ENCODE measurements at places on chromosomes 16 and 17. TPM values are rescaled to one million over a fixed set of nuclear protein-coding genes. Genes with fewer than 3 reads are reported as not detected.

LAT gene
- total RNA-seq = 193 TPM

TMEM238L gene
- not detected for total RNA-seq

DNA sequence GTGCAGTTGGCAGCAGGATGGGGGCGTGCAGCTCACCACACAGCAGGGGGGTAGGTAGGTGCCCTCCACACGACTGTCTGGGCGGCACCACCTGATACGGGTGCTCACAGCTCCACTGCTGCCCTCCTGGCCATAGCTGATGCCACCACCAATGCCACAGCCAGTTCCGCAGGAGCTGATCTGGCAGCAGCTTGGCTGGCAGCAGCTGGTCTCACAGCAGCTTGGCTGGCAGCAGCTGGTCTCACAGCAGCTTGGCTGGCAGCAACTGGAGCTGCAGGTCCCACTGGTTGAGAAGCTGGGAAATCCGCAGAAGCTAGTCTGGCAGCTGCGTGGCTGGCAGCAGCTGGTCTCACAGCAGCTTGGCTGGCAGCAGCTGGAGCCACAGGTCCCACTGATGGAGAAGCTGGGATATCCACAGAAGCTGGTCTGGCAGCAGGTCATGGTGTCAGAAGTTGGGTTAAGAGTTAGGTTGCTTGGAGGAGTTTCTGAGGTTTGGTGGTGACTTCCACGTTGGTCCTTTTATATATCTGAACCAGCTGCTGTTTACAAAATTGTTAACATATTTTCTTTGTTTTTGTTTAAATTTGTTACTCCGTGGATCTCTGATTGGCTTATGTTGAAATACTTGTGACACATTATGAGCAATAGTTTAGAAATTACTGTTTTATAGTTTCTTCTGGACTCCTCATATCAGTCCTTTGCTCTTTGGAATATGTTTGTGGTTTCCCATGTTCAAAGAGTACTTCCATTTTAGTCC lies at the start of gene KRTAP1-5:
TSS of gene KRTAP1-5 (minus strand) at position 494 of the 757 bp plus-strand sequence. CDS start at position 441, 53 bp downstream.
- peaks cover 76% of the 10 kb centered on the region for H3K27me3 ChIP-seq
- peaks cover 3% of the 10 kb centered on the region for H3K4me1 ChIP-seq
- no peak for DNase-seq
- no peak within 1 kb of the TSS for H3K4me3 ChIP-seq
- peaks cover 4% of the 10 kb centered on the region for H3K36me3 ChIP-seq

- no peaks in the 10 kb centered on the region for H3K27me3 ChIP-seq
- no peak overlapping the region for H3K4me3 ChIP-seq
- no peak overlapping the region for H3K27ac ChIP-seq
- DNase-seq = no peak
- peaks cover 10% of the 10 kb centered on the region for H3K36me3 ChIP-seq
Observed at GRCh38 chr16:48284772-48285409, 37.6 kb upstream of the ABCC11 start.

DNA sequence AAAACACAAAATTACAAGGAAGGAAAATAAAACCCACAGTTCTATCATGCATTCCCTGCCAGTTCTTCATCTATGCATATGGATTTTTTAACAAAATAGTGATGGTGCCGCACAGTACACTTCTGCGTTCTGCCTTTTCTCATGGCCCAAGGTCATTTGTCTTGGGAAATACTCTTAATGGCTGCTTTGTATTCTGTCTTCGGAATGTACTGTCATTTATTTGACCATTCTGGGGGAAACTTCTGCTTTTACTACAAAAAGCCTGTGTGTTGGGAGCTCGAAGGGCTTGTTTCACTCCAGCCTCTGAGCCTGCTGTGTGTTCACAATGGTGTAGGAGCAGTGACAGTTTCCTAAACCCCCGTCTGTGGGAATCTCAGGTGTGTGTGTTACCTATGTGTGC lies 82.8 kb upstream of the SEC14L1 start:
- peaks cover 4% of the 10 kb centered on the region for H3K4me1 ChIP-seq
- no peak for DNase-seq
- no peak overlapping the region for H3K4me3 ChIP-seq
- H3K36me3 ChIP-seq = peaks cover 4% of the 10 kb centered on the region
- H3K27ac ChIP-seq = no peak overlapping the region

- peaks cover 4% of the 10 kb centered on the region for H3K36me3 ChIP-seq
- no peak for DNase-seq
- peaks cover 5% of the 10 kb centered on the region for H3K4me1 ChIP-seq
Observed at GRCh38 chr16:85724936-85725335, 26.0 kb downstream of the C16orf74 start.
